ENCODE measurements at places on chromosomes 11 and 22.

DNA sequence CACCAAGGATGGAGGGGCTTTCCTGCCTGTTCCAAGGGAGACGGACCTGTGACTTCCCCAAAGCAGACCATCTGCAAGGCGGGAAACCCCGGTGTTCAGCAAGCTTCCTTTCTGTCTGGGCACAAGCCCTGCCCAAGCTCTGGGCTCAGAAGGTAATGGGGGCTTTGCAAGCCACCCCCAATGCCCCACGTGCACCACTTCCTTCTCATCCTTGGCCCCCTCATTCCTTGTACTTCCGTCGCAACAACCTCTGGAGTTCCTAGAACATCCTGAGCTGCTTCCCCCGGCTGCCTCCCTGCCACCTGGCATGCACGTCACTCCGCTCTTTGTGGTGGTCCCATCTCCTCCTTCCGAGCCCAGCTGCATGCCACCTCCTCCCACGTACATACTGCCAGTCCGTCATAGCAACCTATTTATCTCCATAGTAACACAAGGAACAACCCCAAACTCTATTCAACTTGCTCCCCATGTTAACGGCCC is 3.9 kb downstream of the MYEOV start:
- no peaks in the 10 kb centered on the region for H3K27me3 ChIP-seq
- no peak overlapping the region for H3K4me3 ChIP-seq
- no peak for DNase-seq

- H3K36me3 ChIP-seq, result peaks cover 8% of the 10 kb centered on the region
- DNase-seq, result peak; percentile 41
- H3K4me1 ChIP-seq, result peaks cover 12% of the 10 kb centered on the region
- H3K4me3 ChIP-seq, result no peak overlapping the region
- H3K27ac ChIP-seq, result no peak overlapping the region
Observed at GRCh38 chr11:114340311-114341131, 44.3 kb downstream of the NNMT start.

DNA sequence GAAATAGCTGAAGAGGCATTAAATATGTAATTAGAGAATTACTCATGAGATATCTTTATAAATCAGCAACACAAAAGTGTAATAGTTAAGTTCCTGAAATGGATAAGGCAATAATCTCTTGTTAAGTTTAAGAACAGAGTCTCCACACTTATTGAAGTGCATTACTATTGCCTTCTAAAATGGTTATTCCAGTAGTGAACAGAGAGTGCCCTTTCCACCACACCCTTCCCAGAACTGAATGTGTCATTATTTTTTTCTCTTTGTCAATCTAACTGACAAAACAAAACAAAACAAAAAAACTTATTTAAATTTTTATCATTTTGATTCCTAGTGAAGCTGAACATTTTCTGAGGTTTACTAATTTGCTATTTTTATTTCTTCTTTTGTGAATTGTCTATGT is 9.2 kb upstream of the PRRG4 start:
- no peaks in the 10 kb centered on the region for H3K4me1 ChIP-seq
- no peak overlapping the region for H3K27ac ChIP-seq
- H3K27me3 ChIP-seq, result no peaks in the 10 kb centered on the region
- H3K4me3 ChIP-seq, result no peak overlapping the region
- DNase-seq, result no peak

GRCh38 chr11:34827228-34827627 is 89.0 kb downstream of the APIP start:
- H3K36me3 ChIP-seq, result no peaks in the 10 kb centered on the region
- H3K4me1 ChIP-seq, result peaks cover 26% of the 10 kb centered on the region
- no peak overlapping the region for H3K4me3 ChIP-seq
- no peak overlapping the region for H3K27ac ChIP-seq
- H3K27me3 ChIP-seq, result no peaks in the 10 kb centered on the region

- H3K4me1 ChIP-seq, result peaks cover 23% of the 10 kb centered on the region
- H3K4me3 ChIP-seq, result no peak overlapping the region
- H3K27ac ChIP-seq, result no peak overlapping the region
- peaks cover 2% of the 10 kb centered on the region for H3K27me3 ChIP-seq
- DNase-seq, result no peak
Observed at GRCh38 chr11:32094923-32095322, 4.0 kb downstream of the RCN1 start.

GRCh38 chr22:49306632-49307480 is 520.8 kb downstream of the BRD1 start:
- H3K4me3 ChIP-seq, result no peak overlapping the region
- no peaks in the 10 kb centered on the region for H3K4me1 ChIP-seq
- no peaks in the 10 kb centered on the region for H3K27me3 ChIP-seq

GRCh38 chr22:44351685-44352377 is 39.1 kb upstream of the SHISAL1 start:
- no peaks in the 10 kb centered on the region for H3K27me3 ChIP-seq

- H3K27me3 ChIP-seq, result no peaks in the 10 kb centered on the region
- H3K4me3 ChIP-seq, result no peak overlapping the region
Observed at GRCh38 chr22:19612866-19613572, 88.8 kb upstream of the CLDN5 start.

DNA sequence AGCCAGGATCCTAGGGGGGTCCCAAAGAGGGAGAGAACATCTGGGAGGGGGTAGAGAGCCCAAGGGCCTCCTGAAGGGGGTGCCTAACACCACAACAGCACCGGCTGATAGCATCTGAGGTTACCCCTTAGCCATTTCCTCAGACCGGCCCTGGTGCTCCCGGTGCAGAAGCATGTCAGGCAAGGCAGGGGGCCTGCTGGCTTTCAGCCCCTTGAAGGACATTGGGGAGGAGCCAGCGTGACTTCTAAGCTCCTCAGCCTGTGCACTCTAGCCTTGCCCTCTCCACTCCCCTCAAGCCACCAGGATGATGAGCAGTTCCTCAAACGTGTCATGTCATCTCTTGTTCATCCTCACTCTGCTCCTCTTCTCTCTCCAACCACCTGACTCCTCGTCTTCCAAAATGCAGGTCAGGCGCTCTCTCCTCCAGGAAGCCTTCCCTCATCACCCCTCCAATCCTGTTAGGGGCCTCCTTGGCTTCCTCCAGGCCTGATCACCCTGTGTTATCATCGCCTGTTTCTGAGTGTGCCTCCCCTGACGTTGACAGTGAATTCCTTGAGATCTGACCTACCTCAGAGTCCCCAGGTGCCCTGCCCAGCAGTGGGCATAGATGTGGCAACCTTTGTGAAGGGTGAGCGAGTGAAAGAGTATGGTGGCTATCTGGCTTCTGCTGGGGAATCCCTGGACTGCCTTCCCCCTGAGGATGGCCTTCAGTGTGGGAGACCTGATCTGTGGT is 6.1 kb downstream of the P2RY2 start:
- H3K27ac ChIP-seq, result no peak overlapping the region
- no peaks in the 10 kb centered on the region for H3K36me3 ChIP-seq
- H3K4me3 ChIP-seq, result no peak overlapping the region
- no peak for DNase-seq

GRCh38 chr22:35231585-35232084 is 25.7 kb upstream of the HMGXB4 start:
- no peak overlapping the region for H3K27ac ChIP-seq
- no peak overlapping the region for H3K4me3 ChIP-seq
- peaks cover 31% of the 10 kb centered on the region for H3K4me1 ChIP-seq

All from WTC11 (cell line).